DMS 273 treated with DMSO at 0.1 percent for 48 hours (cell line): ENCODE measurements at places on chromosomes 16 and 17.

DNA sequence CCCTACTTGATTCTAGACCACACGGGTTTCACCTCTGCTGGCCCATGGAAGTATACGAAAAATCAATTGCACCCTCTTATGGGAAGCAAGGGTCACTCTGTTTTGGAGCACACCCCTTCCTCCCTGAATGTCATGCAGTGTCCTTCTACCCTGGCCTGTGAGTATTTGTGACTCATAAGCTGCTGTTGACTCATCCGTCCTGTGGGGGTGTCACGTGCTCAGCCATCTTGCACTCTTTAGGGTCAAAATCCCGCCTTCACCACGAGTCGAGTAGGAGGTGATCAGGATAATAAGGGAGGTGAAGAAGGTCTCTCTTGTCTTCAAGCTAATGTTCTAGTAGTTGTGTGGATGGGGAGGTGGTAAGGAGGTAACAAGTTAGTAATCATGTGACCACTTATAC, 341.0 kb upstream of the EEF2KMT start:
- no peak for DNase-seq

- no peak for DNase-seq
These were observed 156.2 kb downstream of the PPM1E start for GRCh38 chr17:58911741-58912343.

- DNase-seq, result no peak
These were observed 52.5 kb downstream of the FTO start for GRCh38 chr16:53756275-53756996.

- DNase-seq, result no peak
These were observed 38.2 kb downstream of the PRPSAP2 start for GRCh38 chr17:18896146-18896545.

- no peak for DNase-seq
These were observed 150.2 kb downstream of the TANC2 start for GRCh38 chr17:63116228-63116627.

DNA sequence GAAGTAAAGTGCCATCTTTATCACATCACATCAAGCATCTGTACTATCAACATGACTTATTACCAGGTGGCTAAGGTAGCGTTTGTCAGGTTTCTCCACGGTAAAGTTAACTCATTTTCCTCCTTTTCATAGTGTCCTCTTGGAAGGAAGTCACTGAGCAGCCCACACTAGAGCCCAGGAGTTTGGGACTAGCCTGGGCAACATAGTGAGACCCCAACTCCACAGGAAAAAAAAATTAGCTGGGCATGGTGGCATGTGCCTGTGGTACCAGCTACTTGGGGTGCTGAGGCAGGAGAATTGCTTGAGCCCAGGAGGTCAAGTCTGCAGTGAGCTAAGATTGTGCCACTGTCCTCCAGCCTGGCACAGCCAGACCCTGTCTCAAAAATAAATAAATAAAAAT, 12.9 kb downstream of the CHD9 start:
- no peak for DNase-seq

DNA sequence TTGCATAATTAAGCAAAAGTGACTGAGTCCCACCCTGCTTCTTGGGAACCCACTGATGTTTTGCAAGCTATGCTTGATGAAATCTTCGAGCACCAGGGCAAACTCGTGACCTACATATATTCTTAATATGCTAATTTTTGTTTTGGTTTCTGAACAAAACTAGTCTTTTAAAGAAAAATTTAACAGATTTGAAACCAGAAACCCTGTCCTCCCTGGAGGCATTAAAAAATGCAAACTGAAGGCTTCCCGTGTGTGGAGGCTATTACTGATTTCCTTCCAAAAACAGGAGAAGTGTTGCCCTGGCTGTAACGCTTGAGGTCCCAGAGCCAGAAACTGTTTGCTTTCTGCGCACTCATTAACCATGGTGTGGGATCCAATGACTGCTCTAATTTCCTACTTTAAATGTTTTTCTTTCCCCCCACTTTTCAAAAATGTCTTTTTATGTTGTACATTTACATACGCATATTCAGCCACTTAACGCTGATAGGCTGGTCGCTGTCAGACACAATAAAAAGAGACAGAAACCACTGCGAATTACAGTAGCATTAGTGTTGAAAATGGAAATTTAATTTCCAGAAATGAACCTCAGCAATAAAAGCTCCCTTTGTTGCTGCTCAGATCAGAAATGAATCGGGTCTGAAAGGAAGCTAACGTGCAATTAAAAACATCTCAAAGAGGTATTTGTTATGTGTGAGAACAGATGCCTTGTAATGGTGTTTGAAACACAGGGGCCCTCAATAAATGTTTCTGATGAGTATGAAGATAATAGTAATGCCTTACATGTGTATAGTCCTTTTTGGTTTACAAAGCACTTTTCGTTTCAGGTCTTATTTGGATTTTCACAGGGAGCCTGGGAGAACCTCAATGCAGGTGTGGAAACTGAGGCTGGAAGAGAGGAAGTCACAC, 39.9 kb upstream of the IRX6 start:
- no peak for DNase-seq
